CD4-positive, alpha-beta T cell treated with Interleukin-17A for 4 hours (primary cell): ENCODE measurements at places on chromosomes 3 and 15.

GRCh38 chr3:153339065-153339464, 177.0 kb downstream of the RAP2B start:
- DNase-seq, result no peak

- no peak for DNase-seq
These were observed 317.3 kb downstream of the FGF12 start for GRCh38 chr3:192409838-192410683.

- no peak for DNase-seq
These were observed 628.1 kb downstream of the IGSF11 start for GRCh38 chr3:118406562-118406961.

DNA sequence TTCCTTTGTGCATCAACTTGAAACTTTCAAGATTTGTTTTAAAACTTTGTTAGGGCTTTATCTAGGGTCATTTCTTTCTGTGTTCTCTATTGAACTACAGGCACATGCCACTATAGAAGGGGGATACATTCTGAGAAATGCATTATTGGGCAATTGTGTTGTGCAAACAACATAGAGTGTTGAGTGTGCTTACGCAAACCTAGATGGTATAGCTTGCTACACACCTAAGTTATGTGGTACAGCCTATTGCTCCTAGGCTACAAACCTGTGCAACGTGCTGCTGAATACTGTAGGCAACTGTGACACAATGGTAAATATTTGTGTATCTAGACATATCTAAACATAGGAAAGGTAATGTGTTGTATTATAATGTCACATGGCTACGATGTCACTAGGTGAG, 33.0 kb upstream of the KLF13 start:
- DNase-seq, result no peak

DNA sequence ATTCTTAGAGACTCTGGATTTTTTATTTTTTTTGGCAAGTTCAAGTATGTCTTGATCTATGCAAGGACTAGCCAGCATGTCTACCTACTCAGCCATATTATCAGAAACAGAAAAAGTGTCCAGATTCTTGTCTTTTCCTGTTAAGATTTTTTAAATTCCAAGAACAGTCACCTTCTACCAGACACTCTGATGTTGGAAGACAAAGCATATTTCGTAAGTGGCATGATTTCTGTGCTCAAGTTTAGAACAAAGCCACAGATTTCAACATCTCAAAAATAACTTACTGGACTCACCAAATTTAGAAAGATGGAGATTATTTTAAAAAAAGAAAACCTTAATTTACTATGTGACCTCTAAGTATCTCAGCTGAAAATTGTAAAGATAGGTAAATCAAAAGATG, 61.9 kb downstream of the GOLGA6L7 start:
- no peak for DNase-seq

DNA sequence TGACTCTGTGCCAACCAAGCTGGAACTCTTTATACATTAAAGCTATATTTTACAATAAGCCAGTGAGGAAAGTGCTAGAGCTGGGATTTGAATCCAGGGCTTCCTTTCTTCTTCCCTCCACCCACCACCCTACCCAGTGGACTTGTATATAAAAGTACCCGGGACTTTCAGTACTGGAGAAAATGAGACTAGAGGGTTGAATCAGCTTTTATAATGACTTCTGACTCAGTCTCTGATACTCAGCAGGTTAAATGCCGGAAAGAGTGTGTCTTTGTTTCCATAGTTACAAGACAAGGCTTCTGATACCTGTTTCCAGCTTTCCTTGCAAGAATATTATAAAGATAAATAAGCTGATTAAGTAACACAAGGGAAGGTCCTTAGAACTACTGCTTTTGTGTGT, 80.9 kb downstream of the FRMD4B start:
- no peak for DNase-seq

GRCh38 chr3:81468391-81468790, 293.1 kb downstream of the GBE1 start:
- DNase-seq, result no peak

DNA sequence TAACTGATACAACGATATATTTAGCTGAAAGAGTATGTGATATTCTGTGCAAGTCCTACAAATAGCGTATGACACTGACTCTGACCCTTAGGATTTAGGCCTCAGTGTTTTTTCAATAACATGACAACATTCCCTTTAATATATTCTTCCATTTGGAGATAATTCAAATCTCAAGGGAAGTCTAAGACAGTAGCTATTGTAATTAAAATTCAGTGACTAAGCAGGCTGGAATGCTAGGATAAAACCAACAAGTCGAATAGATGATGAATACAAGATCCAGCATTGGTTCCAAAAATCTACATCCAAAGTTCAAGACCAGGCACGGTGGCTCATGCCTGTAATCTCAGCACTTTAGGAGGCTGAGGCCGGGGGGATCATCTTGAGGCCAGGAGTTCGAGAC, 56.2 kb downstream of the QTRT2 start:
- no peak for DNase-seq

GRCh38 chr3:174957081-174957480, 97.9 kb downstream of the NAALADL2 start:
- DNase-seq, result no peak

DNA sequence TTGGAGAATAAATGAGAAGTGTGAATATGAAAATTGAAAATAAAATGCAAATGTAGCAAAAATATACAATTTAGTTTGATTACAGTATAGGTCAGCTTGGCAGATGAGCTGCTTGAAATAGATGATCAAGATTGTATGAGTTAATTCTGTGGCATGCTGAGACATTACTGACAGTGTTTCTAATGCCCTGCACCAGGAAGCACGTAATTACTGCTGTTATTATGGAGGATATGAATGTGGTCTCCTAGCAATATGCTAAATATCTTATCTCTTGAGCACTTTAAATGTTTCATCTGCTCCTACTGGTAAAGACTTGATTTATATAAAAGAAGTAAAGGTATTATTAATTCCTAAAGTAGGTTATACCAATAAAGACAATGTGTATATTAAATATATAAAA, 1015.5 kb downstream of the PLOD2 start:
- no peak for DNase-seq

DNA sequence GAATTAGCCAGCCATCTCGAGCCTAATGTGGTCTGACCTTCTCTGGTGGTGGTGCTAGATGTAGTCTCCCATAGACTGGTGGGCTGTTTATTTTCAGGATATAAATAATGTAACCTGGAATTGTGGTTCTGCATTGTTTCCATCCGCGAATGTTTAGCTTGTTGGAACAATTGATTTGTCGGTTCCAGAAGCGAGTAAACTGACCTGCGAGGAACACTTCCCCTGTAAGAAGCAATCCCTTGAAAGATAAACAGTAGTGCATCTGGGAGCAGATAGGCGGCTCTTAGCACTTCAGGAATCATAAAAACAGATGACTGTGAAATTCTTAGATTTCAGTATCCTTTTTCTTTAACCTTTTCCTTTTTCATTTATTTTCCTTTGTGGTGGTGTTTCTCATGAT, 157.8 kb downstream of the GHSR start:
- no peak for DNase-seq

DNA sequence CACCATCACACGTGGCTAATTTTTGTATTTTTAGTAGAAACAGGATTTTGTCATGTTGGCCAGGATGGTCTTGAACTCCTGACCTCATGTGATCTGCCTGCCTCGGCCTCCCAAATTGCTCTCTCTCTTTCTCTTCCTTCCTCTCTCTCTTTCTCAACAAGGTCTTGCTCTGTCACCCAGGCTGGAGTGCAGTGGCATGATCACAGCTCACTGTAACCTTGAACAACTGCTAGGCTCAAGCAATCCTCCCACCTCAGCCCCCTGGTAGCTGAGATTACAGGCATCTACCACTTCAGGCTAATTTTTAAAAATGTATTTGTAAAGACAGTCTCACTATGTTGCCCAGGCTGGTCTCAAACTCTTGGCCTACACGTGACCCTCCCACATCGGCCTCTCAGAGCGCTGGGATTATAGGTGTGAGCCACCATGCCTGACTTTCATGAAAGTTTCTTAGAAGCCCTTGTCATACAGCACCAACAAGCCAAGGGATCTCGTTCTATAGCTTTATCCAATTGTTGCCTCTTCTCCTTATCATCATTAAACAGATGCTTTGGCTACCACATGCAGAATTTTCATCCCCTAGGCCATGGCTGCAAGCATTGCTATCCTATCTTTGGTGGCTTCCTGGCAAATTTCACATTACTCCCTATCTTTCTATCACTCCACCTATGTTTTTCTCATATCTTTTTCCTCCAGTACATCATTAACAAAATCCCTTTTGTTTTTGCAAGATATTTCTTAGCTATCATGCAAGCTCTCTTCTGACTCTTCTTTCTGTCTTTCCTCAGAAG, 5.7 kb downstream of the CCDC32 start:
- no peak for DNase-seq

GRCh38 chr3:83523470-83524073, 1435.2 kb upstream of the CADM2 start:
- no peak for DNase-seq

GRCh38 chr3:157794771-157795170, 291.6 kb upstream of the VEPH1 start:
- DNase-seq, result no peak

- DNase-seq, result no peak
These were observed 843.8 kb downstream of the VGLL3 start for GRCh38 chr3:86147119-86147518.

DNA sequence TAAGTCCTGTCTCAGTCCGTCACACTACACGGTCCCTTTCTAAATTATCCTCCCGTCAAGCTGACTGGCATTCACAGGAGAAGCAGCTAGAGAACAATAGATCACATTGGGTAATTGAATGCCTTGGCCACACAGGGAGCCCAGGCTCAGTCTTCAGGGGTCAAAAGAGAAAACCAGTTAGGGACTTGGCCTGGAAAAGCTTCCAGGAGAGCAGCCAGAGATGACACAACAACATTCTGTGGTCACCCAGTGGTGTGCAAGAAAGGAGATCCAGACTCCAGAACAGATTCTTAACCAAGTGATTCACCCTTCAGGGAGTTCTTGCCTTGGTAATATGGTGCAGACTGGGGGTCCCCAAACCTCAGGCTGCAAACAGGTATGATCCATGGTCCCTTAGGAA, 15.9 kb downstream of the ARHGAP31 start:
- no peak for DNase-seq

DNA sequence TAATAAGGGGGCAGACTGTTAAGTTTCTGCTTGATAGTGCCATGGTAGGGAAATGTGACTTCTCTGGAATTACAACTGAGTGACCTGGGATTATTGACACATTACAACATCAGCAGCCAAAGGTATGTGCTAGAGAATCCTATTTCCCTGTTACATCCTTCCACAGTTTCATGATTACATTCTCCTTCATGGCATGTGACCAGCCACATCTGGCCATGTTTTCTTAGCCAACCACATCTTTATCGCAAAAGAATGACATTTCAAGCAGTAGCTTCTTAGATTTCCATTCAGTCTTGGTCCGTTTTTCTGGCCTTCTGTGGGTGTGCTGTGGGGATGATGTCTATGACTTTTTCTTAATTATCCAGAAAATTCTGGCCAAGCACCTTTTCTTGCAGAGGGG, 45.4 kb upstream of the CTDSPL start:
- no peak for DNase-seq

GRCh38 chr3:42610976-42611375, 10.5 kb downstream of the NKTR start:
- no peak for DNase-seq

DNA sequence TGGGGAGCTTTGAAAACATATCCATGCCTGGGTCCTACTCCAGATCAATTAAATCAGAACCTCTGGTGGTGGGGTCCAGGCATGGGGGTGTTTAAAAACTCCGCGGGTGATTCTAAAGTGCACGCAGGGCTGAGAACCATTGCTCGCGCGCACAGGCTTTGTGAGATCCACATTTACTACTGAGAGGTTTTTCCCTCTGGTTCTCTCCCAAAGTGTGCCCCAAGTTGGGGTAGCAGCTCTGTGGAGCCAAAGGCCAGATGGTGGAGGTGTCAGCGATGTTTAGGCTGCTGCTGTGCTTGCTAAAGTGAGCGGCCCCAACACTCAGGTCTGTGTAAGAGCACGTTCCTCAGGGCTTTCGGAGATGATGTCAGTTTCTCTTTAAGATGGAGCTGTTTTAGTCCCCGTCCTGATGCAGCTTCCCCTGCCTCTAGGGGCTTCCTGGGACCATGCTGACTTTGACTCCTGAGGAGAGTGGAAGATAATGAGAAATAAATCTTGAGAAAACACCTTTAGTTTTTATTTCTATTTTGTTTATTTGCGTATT, 13.4 kb upstream of the MAGEF1 start:
- no peak for DNase-seq

DNA sequence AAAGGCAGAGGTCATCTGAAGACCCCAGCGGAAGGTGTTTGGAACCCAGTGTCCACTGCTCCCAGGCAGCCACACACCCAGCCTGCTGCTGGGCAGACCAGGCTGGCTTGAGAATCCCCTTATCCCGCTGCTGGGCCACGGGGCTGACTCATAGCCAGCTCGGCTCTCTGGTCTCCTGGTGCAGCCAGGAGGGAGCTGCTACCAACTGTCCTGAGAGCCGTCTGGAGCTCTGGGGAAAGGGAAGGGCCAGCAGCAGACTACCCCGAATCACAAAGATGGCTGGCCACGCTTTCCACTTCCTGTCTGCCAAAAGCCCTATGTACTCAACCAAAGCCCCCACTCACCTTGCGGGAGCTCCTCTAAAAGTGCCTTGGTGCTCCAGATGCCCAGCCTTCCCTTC, 38.3 kb downstream of the WHAMM start:
- DNase-seq, result no peak

DNA sequence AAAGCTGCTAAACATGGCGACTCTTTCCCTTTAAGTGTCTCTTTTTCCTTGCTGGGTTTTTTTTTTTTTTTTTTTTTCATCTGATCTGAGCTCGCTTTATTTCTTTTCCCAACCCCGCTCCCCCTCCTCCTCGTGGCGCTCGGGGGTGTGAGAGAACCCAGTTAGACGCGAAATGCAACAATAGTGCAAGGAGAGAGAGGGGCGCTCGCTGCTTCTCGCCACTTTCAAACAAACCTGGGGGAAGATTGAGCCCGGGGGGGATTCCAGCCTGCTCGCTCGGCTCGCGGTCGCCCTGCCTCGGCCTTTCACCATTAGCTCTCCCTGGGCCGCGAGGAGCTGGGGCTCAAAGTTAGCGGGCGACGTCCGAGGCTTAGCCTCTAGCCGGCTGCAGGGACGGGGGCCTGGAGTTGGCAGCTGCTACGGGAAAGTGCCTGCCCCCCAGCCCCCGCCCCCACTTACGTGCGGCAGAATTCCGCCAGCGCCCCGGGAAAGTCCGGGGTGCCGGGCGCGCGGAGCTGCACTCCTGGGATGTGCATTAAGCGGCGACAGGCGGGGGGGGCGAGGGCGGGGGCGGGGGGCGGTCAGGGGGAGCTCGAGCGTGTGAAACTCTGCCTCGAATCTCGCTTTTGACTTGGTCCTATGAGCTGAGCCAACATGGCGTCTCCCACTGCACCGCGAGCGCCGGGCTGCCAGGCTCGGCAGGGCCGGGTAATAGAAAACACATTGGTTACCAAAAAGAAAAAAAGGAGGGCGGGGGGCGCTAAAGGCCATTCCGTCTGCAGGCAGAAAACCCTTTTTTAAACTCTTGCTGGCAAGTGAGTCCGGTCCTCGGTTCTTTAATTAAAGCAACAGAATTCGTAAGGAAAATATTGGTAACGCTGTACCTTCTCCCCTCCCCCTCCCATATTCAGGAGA, 10.4 kb downstream of the NR2F2 start:
- no peak for DNase-seq
